ENCODE measurements at places on chromosomes 5 and 9. TPM values are rescaled to one million over a fixed set of nuclear protein-coding genes. Genes with fewer than 3 reads are reported as not detected.

The MZB1 gene
- total RNA-seq: 7.8 TPM

- H3K27ac ChIP-seq: no peak overlapping the region
- H3K4me1 ChIP-seq: peaks cover 18% of the 10 kb centered on the region
- H3K4me3 ChIP-seq: no peak overlapping the region
- no peak for DNase-seq
Observed at GRCh38 chr5:96978812-96979449, 43.1 kb downstream of the LNPEP start.

GRCh38 chr5:174204535-174205313, 159.2 kb downstream of the NSG2 start:
- no peak overlapping the region for H3K27ac ChIP-seq
- H3K4me1 ChIP-seq: no peaks in the 10 kb centered on the region
- H3K36me3 ChIP-seq: no peaks in the 10 kb centered on the region
- DNase-seq: no peak

The MLANA gene
- total RNA-seq: not detected

The LARP1 gene
- 143 TPM for total RNA-seq
